Activated T-helper 9 cell treated with anti-CD3 and anti-CD28 coated beads, Interleukin-2, amount 50 U/mL, for 16 hours (primary cell): ENCODE measurements at places on chromosomes 4 and X.

GRCh38 chr4:138821331-138821730 lies 194.2 kb upstream of the NOCT start:
- no peak for DNase-seq

- no peak for DNase-seq
These were observed 161.8 kb downstream of the FNIP2 start for GRCh38 chr4:158930639-158930972.

DNA sequence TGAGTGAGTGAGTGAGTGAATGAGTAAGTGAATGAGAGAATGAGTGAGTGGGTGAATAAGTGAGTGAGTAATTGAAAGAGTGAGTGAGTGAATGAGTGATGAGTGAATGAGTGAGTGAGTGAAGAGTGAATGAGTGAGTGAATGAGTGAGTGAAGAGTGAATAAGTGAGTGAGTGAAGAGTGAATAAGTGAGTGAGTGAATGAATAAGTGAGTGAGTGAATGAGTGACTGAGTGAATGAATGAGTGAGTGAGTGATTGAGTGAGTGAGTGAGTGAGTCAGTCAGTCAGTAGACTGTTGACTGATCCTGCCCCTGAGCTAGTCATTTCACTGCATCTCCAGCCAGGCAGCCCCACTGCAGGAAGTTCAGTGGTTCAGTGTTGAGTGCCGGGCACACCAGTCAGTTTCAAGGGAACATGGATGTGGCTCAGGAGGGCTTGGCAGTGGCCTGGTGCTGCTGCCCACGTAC lies 228.4 kb upstream of the PSAPL1 start:
- no peak for DNase-seq

DNA sequence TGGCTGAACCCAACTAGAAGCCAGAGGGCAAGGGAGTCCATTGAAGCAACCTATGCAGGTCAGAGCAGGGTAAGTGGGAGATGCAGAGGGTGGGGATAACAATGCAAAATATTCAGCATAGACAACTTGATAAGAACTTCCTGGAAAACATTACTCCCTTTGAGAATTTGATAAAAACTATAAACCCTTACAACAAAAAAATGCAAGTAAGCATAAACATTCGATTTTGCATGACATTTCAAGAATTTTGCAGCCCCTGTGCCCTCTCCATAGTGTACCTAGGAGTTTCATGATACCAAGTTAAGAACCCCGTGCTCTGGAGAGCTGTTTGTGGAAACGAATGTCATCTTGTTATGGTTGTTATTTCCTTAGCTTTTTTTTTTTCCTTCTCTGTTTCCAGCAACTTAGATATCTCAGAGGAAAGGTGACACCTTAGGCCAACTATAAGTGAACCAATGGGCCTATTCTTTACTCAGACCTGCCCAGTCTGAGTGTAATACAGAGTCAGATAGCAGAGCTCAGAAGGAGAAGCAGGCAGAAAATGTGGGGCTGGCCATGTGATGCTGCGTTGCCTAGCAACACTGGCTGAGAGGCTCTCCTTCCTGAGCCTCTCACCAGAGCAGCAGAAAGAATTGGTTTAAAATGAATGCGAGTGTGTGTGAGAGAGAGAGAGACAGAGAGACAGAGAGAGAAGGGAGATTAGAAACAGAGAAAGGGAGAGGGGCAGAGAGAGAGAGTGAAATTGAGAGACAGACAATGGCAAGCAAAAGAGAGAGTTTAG lies 36.7 kb upstream of the GABRQ start:
- no peak for DNase-seq

- no peak for DNase-seq
These were observed 33.3 kb upstream of the MAML3 start for GRCh38 chr4:140187316-140187695.

DNA sequence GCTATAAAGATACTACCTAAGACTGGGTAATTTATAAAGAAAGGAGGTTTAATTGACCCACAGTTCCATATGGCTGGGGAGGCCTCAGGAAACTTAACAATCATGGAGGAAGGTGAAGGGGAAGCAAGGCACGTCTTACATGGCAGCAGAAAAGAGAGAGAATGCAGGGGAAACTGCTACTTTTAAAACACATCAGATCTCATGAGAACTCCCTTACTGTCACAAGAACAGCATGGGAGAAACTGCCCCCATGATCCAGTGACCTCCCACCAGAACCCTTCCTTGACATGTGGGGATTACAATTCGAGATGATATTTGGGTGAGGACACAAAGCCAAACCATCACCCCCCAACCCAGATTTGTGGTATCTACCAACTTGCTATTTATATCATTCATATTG lies 13.9 kb downstream of the TEX13C start:
- no peak for DNase-seq

- no peak for DNase-seq
These were observed 1253.0 kb upstream of the PCDH7 start for GRCh38 chr4:29467044-29467717.

GRCh38 chr4:184444953-184445309 lies 29.4 kb downstream of the IRF2 start:
- no peak for DNase-seq

- no peak for DNase-seq
These were observed 1.8 kb downstream of the AVPR2 start for GRCh38 chrX:153906126-153906917.

DNA sequence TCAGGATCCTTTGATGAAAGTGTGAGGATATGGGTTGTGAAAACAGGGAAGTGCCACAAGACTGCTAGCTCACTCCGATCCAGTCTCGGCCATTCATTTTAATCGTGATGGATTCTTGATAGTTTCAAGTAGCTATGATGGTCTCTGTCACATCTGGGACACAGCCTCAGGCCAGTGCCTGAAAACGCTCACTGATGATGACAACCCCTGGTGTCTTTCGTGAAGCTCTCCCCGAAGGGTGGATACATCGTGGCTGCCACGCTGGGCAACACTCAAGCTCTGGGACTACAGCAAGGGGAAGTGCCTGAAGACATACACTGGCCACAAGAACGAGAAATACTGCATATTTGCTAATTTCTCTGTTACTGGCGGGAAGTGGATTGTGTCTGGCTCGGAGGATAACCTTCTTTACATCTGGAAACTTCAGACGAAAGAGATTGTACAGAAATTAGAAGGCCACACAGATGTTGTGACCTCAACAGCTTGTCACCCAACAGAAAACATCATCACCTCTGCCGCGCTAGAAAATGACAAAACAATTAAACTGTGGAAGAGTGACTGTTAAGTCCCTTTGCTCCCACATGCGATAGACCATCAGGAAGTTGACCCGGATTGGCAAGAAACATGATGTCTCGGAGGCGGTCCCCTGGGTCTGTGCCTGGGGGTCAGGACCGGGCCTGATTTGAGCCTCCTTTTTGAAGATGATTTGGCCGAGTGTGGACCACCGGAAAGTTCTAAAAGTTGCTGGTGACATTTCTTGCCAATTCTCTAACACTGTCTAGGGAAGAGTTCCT lies 22.2 kb downstream of the LIAS start:
- DNase-seq, result no peak

DNA sequence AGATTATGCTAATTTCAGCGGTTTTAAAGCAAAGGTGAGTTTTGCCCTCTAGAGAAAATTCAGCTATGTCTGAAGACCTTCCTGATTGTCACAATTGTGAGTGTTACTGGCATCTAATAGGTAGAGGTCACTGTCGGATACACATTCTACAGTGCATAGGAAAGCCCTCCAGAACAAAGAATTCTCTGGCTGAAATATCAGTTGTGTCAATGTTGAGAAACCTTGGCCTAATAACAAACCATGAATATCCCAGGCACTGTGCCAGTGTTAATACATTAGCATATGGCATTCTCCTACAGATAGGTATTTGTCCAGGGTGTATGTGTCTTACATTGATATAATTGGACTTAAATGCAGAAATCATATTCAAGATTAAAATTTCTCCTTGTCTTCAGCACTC lies 294.3 kb downstream of the FSTL5 start:
- DNase-seq, result no peak
